Activated naive CD8-positive, alpha-beta T cell treated with anti-CD3 and anti-CD28 coated beads, Interleukin-2, amount 50 U/mL, for 24 hours (primary cell): ENCODE measurements at places on chromosomes 3 and 15.

DNA sequence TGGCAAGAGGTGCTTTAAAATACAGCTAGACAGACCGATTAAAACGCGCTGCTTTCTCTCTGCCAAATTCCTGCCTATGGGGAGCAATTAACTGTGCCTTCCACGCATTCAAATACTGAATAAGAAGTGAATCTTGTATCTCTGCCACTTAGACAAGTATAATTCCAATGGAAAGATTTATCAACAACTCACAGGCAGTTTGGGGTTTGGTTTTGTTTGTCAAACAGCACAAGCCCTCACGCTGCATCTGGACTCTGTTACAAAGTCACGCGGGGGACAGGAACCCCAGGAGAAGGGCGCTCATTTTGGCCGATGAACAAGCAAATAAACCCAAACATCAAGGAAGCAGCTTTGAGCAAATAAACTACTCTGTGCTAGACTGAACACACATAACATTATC lies 61.8 kb upstream of the TMCO5A start:
- DNase-seq = no peak

GRCh38 chr15:41777421-41777973 lies 3.2 kb downstream of the MAPKBP1 start:
- DNase-seq = no peak

DNA sequence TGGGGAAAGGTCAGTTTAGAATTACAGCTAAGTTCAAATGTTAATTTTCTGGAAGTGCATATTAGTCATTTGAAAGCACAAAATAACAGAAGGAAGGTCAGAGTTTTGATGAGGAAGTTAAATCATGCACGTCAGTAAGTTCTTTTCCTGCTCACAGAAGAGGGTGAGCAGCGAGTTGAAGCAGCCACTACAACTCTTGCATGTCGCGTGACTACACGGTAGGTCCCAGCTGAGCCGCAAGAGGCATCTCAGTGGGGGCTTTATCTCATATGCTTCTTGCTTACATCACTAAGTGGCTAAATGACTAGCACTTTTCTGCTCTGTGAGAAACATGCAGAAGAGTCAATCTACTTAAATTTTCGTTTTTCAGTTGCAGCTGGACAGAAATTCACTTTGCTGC lies 21.3 kb upstream of the SEC62 start:
- peak; percentile 54 for DNase-seq

GRCh38 chr3:155065537-155065936 lies 14.6 kb upstream of the MME start:
- no peak for DNase-seq

DNA sequence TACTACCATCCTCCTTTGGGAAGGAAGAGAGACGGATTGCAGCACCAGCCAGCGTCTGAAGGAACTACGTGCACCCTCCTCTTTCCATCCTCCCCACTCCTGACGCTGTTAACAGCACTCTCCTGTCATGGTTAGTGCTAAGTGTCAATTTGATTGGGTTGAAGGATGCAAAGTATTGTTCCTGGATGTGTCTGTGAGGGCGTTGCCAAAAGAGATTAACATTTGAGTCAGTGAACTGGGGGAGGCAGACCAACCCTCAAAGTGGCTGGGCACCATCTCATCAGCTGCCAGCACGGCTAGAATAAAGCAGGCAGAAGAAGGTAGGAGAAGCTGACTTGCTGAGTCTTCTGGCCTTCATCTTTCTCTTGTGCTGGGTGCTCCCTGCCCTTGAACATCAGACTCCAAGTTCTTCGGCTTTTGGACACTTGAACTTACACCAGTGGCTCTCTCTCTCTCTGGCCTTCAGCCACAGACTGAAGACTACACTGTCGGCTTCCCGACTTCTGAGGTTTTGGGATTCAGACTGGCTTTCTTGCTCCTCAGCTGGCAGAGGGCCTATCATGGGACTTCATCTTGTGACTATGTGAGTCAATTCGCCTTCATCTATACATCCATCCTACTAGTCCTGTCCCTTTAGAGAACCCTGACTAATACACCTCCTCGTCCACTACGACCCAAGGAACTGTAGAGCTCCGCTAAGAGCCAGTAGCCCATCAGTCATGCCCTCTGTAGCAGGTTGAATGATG lies 128.2 kb upstream of the HES1 start:
- no peak for DNase-seq

GRCh38 chr15:96276438-96277210 lies 53.9 kb upstream of the NR2F2 start:
- DNase-seq = no peak

- no peak for DNase-seq
Measured at GRCh38 chr3:69297501-69297900, 88.4 kb downstream of the FRMD4B start.

DNA sequence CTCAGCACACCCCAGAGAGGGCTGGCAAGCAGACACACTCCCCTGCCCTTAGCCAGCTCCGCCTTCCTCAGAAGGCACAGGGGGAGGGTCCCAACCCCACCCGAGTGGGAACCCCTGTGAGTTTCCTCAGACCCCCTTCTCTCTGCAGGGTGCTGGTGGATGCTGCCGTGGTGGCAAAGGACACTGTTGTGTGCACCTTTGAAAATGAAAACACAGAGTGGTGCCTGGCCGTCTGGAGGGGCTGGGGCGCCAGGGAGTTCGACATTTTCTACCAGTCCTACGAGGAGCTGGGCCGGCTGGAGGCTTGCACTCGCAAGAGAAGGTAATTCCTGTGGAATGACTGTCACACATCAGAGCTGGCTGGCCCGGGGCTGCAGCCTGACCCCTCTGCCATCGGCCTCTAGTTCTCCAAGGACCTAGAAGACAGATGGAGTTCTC lies 149.4 kb downstream of the LRRK1 start:
- no peak for DNase-seq

GRCh38 chr3:122214711-122215110 lies 31.2 kb downstream of the CASR start:
- no peak for DNase-seq

- DNase-seq = no peak
Measured at GRCh38 chr3:59052803-59053411, 3.1 kb upstream of the CFAP20DC start.

- DNase-seq = no peak
Measured at GRCh38 chr3:71247221-71247957, 336.1 kb downstream of the FOXP1 start.

- no peak for DNase-seq
Measured at GRCh38 chr3:98718730-98719129, 44.4 kb upstream of the ST3GAL6 start.

DNA sequence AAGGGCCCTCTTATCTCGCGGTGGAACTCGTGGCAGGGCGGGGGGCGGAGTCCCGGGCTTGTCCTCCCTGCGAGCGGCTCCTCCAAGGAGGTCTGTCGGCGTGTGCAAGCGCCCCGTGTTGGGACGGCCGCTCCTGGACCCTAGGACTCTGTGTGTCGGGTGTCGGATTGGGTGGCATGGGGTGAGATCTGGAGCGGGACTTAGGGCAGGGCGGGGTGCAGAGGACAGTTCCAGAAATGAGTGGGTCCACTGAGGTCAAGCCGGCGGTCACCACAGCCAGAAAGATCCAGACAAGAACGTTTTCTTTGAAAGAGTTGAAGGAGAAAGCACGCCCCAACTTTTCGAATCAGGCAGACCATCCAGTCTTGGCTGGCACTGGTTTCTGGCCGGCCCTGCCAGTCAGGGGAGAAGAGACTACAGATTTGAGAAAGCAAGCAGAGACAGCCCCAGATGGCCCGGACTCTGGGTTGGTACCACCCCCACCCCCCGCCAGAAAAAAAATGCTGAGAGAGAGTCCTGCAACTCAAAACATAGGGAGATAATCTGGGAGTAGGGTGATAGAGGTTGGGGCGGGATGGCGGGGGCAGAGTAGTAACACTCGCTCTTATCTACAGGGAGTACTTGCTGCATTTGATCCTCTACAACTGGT lies 784 bp upstream of the CISH start:
- no peak for DNase-seq

- DNase-seq = no peak
Measured at GRCh38 chr3:148763156-148763680, 64.4 kb upstream of the CPB1 start.

DNA sequence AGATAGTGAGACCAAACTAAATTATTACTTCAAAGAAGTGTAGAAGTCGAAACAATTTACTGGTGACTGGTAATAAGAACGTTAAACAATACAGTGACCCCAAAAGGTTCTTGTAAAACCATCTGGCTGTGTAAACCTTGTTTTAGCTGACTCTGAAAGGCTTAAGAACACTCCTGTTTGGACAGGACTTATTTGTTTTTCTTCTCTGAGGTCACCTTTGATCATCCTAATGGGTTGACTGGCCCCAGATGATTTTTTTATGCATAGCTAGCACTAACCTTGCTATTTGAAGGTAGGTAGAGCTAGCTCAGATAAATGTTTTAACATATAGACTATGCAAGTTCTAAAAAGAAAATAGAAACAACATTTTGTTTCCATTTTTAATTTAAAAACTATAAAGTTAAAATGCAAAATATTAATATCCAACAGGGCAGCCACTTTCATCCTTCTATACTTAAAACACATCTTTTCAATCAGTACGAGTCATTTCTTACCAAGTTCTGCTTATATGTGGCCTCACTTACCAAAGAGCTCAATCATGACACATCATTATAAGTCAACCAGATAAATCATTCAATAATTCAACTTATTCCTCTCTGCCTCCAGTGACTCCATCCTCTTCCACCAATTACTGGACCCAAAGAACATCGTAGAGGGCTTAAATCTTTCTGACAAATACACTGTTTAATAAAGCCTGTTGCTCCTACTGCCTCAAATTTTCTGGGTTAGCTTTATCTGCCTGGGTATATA lies 158.8 kb downstream of the SSR3 start:
- DNase-seq = no peak

DNA sequence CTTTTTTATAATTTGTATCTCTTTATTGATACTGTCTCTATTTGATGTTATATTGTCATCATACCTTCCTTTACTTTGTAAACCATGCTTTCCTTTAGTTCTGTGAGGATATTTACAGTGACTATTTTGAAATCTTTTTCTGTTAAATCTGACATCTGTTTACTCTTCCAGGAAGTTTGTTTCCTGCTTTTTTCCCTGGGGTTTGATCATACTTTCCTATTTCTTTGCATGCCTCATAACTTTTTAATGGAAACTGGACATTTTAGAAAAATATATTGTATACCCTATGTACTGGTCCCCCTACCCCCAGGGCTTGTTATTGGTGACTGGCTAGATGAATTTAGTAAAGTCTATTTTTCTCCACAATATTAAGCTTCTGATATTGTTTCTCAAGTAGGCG lies 115.1 kb downstream of the C3orf70 start:
- DNase-seq = no peak
